ENCODE measurements at places on chromosomes 12 and 14.
A peak's percentile ranks its signal among the peaks of the same experiment; 100 is the strongest.

GRCh38 chr12:13211859-13212664 lies 15.5 kb downstream of the EMP1 start:
- DNase-seq, result peak; percentile 37

DNA sequence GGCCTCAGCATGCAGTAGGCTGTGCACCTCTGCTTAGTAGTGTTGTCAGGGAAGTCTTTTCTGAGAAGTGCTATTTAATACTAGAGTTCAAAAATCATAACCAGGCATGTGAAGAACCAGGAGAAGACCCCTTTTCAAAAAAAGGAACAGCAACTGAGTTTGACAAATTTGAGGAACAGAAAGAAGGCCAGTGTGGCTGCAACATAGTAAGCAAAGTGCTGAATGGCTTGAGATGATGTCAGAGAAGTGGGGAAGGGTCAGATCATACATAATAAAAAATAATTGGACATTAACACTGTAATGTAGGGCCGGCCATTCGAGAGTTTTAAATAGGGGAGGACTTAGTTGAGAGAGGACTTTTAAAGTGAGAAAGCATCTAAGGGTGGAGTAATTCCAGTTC lies 11.1 kb upstream of the CNTN1 start:
- no peak for DNase-seq

- DNase-seq, result no peak
These were observed 10.4 kb downstream of the MSI1 start for GRCh38 chr12:120358412-120359100.

GRCh38 chr14:68662392-68662791 lies 130.5 kb downstream of the ZFP36L1 start:
- DNase-seq, result no peak

DNA sequence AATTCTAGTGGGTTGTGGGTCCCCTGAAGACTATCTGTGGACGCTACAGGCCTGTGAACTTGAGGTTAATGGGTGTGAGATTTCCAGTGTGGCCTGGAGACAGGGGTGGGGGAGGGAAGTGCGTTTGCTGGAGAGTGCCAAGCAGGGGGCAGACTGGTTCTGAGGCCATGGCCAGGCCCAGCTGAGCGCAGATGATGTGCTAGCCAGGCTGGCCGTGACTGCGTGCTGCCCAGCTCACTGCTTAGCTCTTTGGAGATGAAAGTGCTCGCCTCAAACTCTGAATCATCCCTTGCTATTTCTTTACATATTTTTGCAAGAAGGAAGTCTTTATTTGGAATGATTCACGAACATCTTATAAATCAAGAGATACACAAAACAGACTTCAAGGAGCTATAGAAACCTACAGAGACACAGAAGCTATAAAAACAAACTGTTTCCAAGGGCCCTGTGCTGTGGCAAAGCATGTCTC lies 75.2 kb upstream of the PLEKHG3 start:
- no peak for DNase-seq

DNA sequence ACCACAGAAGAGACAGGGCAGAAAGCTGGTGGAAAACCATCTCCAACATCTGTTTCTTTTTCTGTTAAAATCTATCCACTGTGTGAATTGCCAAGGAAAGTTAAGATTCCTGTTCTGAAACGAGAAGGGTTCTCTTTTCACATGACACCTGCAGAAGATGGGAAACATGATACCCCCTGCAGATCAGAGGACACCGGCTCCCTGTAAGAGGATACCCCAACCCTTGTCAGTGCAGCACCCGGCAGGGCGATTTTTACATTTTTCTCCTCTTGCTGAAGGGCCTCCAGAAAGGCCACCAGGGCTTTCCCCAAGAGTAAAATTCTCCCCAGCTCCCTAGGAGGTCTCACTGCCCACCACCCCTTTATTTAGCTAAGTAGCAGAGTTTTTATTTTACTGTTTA lies 48.2 kb downstream of the DPF3 start:
- no peak for DNase-seq

GRCh38 chr14:21055432-21056117 lies 2.0 kb upstream of the RNASE8 start:
- DNase-seq, result no peak
